ENCODE measurements at places on chromosomes 6 and 20.

DNA sequence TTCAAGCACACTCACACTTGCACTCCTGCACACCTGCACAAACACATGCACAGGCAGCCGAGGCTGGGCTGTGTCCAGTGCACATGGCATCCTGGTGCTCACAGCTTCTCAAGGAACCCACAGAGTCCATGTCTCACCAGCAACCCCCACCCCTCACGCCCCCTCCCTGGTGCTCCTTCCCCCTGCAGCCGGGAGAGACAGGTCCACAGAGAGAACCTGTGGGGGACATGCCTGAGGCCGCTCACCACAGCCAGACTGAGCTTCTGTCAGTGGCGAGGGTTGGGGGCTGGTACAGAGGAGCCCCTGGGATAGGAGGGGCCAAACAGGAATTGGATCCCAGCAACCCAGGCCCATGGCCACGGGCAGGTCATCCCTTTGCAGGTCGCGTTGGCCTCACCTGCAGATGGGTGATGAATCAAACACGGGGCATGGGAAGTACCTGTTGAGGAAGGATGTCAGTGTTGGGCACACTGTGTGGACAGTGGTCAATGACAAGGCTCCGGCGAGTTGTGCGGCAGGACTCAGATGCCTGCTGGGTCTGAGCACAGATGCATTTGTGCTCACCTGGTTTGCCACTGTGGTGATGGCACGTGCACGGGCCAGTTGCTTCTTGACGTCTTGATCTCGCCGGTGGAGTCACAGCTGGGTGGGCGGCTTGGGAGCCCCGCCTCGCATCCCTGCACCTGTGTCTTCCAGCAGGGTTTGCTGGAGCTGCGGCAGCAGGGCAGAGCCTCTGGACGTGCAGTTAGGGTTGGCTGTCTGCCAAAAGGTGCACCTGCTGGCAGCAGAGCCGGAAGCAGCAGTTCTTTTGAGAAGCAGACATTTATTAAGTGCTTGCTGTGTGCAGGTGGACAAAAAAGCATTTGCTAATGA is 113.0 kb downstream of the ERMARD start:
- DNase-seq: no peak

DNA sequence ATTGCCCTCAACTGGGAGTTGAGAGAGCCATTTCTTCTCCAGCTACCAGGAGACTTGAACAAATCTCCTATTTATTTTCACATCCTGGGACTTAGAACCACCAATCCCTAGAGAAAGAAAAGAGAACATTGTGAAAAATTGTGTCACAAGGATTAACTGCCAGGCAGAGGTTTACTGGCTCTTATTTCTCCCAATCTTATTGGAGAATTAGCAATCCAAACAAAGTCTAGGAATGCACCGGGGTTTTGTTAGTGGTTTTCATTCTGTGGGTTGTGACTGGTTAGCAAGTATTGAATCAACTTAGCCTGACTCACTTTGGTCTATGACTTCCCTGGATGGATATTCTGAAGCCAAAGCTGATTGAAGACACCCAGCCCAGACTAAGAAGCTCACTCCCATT is 21.2 kb upstream of the ENPP5 start:
- DNase-seq: no peak

- no peak for DNase-seq
Measured at GRCh38 chr20:1273366-1273765, 7.3 kb downstream of the SNPH start.

DNA sequence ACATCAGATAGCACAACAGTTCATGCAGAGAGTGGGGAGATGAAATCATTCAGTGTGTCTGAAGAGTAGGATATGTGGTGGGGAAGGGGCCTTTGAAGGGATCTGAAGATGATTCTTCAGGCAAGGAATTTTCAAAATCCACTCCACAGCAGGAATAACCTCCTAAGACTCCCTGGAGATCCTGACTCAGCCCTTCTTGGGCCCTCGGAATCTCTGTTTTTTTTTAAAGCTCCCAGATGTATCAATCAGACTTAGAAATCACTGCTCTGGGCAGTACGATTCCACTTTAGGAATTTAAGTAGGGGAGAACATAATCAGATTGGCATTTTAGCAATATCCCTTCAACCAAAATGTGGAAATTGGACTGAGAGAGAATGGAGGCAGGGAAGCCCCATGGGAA is 55.5 kb downstream of the RIOK1 start:
- no peak for DNase-seq

GRCh38 chr6:158023597-158023939 is 41.9 kb downstream of the SYNJ2 start:
- no peak for DNase-seq

DNA sequence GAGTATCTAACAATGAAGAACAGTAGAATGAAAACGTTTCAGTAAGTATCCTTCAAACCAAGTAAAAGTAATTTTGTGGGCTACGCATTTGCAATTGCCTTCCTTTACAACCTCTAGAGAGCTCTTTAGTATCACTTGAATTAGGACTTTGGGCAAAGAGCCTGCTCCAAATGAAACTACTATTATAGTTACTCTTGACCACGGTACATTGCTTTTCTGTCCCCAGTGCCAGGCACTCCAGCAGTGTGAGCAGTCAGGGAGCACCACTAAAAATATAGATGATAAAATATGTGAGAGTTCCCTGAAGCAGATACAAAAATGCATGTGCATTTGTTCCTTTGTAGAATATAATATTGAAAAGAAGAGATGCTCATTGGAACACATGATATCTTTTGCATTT is 450.1 kb upstream of the MANEA start:
- no peak for DNase-seq

- DNase-seq: no peak
Measured at GRCh38 chr20:59404749-59405148, 104.3 kb downstream of the EDN3 start.

GRCh38 chr6:79404677-79405076 is 132.6 kb downstream of the LCA5 start:
- no peak for DNase-seq

DNA sequence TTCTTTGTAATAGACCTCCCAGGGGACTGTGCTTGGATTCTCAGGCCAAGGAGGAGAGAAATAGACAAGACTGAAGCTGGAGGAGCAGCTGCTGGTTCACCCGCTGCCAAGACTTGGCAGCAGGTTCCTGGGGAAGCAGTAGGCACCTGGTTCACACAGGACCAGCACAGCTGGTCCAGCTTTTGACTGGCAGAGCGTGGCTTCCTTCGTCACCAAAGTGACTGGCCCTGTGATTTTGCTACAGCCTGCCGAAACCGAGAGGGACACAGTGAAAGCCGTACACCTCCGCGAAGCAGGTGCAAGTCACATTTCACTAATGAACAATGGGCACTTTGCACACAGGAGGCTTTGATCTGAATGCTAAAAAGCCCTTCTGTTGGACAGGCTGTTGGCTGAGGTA is 199.0 kb downstream of the RNF144B start:
- no peak for DNase-seq

DNA sequence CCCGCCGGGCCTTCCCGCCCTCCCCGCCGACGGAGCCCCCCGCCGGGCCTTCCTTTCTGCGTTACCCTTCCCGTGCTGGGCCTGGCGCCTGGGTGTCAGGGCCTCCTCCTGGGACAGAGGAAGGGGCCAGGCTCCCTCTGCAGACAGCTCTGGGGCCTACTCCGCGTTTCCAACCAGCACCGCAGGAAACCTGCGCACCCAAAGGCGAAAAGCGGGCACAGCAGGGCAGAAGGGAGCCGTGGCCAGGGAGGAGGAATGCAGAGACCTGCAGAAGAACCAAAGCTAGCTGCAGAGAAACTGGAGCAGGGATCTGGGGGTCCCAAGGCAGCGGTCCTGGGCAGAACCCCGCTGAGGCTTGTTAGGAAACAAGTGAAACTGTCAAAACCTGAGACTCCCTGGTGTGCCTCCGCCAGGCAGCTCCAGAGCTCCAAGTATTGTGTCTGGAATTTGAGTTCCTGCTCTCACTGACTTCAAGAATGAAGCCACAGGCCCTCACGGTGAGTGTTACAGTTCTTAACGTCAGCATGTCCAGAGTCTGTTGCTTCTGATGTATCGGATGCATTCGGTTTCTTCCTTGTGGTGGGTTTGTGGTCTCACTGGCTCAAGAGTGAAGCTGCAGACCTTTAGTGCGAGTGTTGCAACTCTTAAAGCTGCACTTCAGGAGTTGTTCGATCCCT is 33.3 kb downstream of the IRF4 start:
- DNase-seq: no peak

DNA sequence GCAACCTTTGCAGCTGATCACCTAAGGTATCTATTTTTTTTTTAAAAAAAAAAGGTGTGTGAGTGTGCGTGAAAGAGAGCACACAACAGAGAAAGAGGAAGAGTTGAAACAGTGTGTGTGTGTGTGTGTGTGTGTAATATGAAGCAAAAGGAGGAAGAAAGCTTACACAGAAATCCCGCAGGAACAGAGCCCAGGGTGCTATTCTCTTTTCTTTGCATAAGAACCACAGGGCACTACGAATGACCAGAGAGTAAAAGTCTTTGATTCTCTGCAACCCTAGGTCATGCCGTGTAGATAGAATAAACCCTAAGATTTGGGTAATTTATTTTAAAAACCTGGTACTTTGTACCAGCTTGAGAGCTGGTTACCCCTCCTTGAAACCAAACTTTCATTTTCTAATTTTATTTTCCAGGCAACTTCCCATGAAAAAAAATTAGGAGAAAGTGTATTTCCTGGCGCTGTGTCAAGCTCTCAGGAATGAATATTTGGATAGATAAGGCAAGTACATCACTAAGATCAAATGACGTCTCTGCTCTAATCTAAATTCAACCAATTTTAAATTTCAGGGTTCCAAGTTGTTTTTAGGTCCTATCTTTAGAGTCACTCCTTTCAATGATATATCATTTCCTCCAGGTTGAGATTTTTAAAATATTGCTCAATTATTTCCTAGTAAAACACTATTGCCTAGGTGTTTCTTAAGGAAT is 47.9 kb upstream of the ID4 start:
- no peak for DNase-seq

DNA sequence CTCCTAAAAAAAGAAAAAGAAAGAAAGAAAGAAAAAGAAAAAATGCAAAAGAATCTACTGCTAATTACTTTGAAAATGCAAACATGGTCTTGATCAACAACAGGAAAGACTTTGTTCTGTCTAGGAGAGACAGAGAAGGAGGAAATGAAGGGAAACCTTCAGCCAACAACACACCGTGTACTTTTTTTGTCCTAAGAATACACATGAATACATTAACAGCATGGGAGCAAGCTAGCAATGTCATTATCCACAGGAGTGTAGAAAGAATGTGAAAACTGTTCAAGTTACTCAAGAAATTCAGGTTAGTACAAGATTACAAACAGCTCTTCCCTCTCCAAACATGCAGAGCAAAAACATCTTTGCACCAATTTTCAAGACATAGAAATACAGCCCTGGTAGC is 326.3 kb downstream of the UBE3D start:
- no peak for DNase-seq

DNA sequence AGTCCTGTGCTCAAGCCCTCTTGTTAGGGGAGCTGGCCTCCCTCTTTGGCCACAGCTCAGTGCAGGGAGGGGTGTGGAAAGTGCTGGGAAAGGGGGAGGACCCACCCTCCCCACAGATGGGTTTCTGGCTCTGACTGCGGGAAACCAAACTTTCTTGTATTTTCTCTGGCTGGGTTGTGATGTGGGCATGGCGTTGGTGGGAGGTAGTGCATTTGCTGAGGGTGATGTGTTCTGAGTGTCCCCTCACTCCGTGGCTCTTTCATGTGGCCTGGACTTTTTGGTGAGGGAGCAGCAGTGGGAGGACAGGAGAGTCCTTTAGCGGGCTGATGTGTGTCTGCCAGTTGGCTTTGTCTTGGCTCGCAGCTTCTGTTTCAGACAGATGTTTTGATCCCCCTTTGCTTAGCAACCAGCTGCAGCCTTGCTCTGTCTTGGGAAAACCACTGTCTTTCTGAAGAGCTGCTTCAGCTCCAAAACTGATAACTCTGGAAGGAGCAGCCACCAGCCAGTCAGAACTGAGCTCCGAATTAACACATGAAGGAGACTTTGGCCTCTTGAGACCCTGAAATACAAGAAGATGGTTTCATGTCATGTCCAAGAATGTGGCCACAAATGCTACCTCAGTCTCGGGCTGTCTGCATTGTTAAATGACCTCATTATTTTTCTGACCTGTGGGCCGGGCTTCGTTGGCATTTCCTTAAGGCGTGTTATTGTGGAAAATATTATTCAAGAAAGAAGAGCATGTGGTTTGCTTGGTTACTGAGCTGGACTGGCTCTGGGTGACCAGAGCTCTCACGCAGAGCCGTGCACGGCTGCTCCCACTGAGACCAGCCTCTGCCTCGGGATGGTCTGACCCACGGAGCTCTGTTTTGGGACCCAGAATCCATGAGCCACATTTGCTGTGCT is 21.5 kb downstream of the SYNJ2 start:
- no peak for DNase-seq

DNA sequence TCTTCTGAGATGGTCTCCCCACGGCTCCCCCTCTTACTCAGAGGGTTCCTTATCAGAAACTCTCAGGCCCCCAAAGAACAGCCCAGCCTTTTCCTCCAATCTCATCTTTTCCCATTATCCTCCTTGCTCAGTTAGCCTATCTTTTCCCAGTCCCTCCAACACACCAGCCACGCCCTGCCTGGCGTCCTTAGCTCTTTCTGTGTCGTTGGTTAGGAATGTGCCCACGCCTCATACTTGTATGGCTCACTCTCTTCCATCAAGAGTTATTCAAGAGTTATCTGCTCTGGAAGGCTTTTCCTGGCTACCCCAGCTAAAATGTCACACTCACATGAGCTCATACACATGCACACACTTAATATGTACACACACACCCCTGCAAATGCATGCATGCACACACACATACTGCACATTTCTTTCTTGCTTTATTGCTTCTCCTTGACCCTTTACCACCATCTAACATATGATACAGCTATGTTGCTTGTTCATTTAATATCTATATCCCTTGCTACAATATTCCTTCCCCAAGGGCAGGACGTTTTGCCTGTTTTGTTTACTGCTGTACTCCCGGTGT is 37.6 kb downstream of the SLC2A10 start:
- no peak for DNase-seq

GRCh38 chr20:36847710-36848040 is 28.3 kb upstream of the TLDC2 start:
- no peak for DNase-seq

DNA sequence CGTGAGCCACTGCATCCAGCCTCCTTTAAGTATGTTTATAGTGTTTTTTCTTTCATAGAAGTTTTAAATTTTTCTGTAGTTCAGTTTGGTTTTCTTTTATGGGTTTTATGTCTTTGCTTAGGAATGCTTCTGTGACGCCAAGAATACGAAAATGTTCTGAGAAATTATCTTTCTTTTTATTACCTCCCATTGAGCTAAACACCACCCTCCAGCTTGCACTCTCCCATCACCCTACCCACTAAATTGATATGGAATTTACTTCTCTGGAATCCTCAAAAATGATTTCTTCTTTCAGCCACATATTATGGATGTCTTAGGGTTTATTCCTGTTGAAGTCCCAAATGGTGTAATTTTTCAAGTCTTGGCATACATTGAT is 38.1 kb downstream of the JARID2 start:
- no peak for DNase-seq
